Dermis blood vessel endothelial cell (primary cell): ENCODE measurements at places on chromosomes 5 and 9. TPM values are rescaled to one million over a fixed set of nuclear protein-coding genes. Genes with fewer than 3 reads are reported as not detected.

GRCh38 chr9:93532141-93532540 is 44.2 kb upstream of the PHF2 start:
- no peak for DNase-seq

DNA sequence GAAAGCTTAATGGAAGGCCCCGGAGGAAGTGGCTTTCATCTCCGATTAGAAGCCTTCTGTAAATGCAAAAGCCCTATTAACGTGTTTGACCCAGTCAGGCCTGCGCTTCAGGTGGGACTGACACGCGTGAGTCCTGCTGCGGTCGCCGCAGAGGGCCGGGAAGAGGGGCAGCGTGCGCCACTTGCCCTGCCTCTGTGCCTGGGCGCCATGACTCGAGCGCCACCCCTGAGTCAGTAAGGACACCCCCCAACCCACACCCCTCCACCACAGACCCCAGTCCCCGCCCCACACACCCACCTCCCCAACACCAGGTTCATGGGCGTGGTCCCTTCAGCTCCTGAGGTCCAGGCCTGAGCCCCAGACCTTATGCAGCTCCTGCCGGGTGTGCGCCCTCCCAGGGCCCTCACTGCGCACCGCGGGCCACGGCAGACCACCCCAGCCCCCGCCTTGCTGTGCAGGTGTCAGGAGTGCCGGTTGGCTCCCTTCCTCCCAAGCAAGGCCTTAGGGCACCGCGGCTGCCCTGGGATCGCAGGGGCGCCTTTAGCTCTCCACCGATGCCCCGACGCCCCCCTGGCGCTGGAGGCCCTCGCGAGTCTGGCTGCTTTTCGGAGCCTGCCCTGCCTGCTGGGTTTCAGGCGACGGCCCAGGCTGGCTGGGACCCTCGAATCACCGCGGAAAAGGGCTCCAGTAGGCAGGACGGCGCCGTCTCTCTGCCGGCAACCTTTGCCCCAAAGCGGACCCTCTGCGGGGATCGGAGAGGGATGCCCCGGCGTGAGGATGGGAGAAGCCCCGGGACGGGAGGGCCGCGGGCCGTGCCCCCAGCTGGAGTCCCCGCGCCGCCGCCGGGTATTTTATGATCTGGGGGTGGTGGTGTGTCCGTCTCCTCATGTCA is 625 bp upstream of the OLFM1 start:
- peak; percentile 2 for DNase-seq

SYNPO gene
- total RNA-seq, result 14.6 and 19.1 TPM in 2 replicates

GRCh38 chr5:22998362-22998761 is 145.2 kb upstream of the CDH12 start:
- DNase-seq, result no peak

NR5A1 gene
- total RNA-seq, result not detected in 2 replicates

DNA sequence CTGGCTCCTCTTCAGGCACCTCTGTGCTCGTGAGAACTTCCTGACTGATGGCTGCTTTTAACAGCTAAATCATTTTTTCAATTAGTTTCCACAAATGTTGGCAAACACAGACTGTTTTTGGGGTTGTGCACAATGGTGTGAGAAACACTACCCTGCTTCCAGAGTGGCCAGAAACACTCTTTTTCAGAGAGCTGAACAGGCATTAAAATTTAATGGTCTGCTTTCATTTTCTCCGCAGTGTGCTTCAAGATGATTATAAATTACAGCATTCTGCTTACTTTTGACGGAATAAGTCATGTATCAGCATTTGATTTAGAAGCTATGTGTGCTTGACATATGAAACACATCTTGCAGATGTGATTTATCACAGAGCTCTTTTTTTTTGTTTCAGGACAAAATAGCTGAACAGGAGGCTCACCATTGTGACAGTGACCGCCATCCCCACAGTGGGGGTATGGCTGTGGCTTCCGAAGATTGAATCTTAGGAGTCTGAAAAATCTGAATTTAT is 454.5 kb upstream of the ZNF608 start:
- DNase-seq, result no peak

GRCh38 chr5:2240118-2240904 is 357.6 kb upstream of the IRX4 start:
- DNase-seq, result no peak

DNA sequence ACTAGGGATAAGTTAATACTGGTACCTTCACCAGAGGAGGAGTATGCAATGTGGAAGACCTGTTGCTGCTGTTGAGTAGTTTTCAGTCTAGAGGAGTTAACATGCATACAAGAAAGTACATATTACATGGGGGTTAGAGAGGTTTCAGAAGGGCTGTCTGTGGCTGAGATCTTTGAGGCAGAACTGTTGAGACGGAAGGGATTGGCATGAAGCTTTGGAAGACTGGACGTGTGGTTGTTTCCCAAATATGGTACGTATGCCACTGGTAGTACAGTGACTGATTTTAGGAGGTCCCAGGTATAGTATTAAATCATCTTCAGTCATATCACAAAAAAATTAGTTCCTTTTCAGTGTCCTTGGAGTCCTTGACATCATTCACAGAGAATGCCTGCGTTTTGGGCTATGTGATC is 17.6 kb downstream of the TNFAIP8 start:
- no peak for DNase-seq

DNA sequence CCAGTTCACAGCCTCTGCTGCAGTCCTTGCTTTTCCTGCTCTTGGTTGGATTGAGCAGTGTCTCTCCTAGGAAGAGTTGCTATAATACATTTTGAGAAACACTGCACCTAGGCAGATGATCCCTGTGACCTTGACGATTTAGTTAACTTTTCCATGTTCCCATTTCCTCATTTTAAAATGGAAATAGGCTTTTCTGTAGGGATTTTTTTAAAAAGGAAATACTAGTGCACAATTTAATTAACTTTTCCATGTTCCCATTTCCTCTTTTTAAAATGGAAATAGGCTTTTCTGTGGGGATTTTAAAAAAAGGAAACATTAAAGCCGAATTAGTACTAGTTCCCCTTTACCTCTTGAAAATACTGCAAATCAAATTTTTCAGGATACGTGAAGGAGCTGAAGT is 4.7 kb downstream of the ATP6V0E1 start:
- no peak for DNase-seq

C5orf34 gene
- total RNA-seq, result 2.4 and 4.7 TPM in 2 replicates

DNA sequence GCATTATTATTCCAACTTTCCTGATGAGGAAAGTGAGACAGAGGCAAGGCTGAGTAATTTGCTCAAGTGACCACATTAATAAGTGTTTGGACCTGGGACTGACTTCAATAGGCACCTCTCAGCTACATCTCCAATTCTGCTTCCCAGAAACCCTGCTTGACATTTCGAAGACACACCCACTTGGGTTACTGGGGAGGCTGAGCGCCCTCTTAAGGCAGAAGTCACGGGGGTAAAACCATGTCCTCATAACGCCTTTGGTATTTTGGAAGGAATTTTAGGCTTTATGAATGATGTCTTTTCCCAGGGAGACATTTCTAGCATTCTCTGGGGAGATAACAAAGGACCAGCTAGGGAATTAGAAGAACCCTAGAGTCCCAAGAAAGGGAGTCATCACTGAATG is 53.3 kb downstream of the TRPC7 start:
- no peak for DNase-seq

GRCh38 chr5:97559827-97560598 is 377.0 kb upstream of the RIOK2 start:
- no peak for DNase-seq

GRCh38 chr5:16482891-16483290 is 17.3 kb upstream of the ZNF622 start:
- no peak for DNase-seq

KIF20A gene
- 18.9 and 109 TPM in 2 replicates for total RNA-seq

DNA sequence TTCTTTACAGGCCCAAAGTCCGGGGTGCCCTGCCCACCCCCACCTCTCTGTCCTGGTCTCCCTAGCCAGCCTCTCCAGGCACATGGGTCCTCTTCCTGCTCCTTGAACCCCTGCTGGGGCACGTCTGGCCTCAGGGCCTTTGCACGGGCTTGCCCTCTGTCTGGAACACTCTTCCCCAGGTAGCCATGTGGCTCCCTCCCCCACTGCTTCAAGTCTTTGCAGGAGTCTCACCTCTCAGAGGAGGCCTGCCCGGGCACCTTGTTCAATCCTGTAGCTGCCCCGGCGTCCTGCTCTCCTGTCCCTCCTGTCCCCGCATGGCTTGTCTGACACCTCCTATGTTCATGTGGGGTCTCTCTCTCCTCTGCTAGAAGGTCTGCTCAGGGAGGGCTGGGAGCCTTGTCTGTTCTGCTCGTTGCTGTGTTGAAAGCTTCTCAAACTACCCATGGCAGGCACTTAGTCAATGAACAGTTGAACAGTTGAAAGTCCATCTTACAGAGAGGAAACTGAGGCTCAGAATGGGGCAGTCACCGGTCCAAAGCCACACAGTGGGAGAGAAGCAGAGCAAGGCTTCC is 241.4 kb downstream of the PBX3 start:
- DNase-seq, result no peak

DNA sequence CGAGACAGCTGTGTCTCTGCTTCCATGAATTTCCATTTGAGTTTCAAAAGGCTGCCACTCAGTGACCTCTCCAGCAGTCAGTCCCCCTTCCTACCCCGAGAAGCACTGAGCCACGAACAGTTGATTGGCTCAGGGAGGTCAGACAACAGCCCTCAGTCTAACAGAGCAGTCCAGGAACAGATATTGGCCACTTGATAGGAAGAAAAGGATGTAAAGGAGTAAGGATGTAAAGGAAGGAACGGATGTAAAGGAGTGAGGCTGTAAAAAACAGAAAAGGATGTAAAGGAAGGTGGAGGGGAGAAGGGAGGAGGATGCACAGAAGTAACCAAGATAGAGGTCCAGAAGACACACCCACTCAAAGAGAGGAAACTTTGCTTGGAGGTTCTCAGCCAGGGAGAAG is 3.2 kb upstream of the NR4A3 start:
- DNase-seq, result no peak

- DNase-seq, result no peak
Observed at GRCh38 chr5:160500786-160501779, 79.4 kb downstream of the PTTG1 start.

DNA sequence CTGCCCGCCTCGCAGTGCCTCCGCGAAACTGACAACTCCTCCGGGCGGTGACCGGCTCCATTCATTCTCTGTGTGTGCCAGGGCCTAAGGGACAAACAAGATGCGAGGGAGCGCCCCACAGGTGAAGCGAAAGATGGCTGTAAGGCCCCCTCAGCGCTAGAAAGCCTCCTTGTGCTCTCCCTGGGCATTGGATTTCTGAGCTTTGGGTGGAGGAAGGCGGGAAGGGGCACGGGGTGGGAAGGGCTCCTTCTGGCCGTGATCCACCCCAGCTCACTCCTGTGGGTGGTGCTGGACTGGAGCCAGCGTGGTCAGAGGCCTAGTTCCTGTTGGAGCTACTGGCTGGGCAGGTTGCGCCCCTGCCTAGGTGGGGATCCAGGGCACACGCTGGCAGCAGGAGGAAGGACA is 943 bp downstream of the GALNT12 start:
- no peak for DNase-seq

- DNase-seq, result no peak
Observed at GRCh38 chr5:6393596-6394194, 15.3 kb upstream of the MED10 start.

GRCh38 chr5:72115296-72115695 is 8.0 kb downstream of the MAP1B start:
- no peak for DNase-seq

C9orf50 gene
- total RNA-seq, result not detected in 2 replicates

PPP6C gene
- 16.7 and 28.8 TPM in 2 replicates for total RNA-seq

DNA sequence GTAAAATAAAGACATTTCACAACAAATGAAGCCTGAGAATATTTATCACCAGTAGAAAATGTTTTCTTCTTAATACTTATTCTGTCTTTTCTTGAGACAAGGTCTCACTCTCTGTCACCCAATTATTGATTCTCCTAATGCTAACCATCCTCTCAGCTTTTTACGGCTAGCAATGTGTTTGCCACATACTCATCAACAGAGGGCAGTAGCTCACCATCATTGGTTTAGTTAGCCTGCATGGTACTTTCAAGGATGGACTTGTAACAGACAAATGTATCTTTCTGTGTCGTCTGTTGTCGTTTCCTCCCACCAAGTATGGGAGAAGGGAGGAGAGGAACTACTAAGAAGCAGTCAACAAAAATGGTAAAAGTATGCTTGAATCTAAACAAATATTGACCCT is 5.9 kb upstream of the ACO1 start:
- DNase-seq, result peak; percentile 85

DNA sequence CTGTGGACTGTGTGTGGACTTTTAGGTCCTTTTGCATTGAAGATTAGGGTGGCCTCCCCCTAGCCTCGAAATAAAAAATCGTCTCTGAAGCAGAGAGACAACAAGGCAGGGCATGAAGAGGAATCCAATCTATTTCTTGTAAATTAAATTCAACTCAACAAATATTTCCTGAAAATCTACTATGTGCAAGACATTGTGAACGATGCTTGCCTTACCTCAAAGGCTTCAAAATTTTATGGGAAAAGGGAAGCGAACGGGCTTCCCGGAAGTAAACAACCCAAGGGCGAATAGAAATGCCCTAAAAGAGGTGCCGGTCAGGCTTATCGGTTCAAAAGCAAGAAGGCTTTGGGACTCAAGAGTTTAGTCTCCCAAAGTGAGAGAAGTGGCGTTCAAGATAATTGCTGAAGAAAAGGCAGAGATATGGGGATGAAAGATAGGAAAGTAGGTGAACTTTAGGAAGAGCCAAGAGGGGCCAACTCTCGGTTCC is 525 bp downstream of the KIF24 start:
- no peak for DNase-seq

DNA sequence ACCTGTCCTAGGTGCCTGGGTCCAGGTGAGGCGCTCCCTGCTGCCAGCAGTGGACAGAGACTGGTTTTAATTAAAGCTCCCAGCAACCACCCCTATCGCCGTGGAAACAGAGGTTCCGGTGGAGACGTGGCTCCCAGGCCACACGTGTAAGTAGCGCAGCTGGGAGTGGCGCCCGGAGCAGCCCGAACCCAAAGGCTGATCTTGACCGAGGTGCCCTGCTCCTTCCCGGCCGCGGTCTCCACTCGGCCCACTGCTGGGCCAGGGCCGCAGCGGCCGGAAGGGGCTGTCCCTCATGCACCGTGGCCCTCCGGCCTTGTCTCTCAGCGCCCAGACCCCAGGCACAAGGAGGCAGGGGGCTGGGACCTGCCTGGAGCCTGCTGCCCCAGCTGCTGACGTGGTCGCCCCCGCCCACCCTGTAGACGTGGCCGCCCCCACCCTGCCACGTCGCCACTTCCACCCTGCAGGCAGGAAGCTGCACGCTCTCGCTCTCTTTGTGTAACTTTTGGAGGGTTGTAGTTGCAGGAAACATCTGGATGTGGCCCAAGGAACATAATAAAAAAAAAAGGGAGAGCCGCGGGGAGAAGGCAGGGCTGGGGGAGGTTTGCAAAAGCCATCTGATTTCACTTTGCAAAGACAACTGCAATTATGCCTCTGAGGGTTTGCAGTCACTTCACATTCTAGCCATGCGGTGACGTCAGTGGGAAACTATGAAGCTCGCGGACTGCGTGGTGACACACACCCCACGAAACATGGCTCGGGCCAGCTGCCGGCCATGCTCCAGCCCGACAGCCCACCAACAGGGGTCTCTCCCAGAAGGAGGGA is 129.9 kb downstream of the RXRA start:
- peak; percentile 97 for DNase-seq

BARHL1 gene
- not detected in 2 replicates for total RNA-seq

- no peak for DNase-seq
Observed at GRCh38 chr9:106529616-106530015, 333.4 kb upstream of the ZNF462 start.

GARNL3 gene
- total RNA-seq, result 2.4 and 3.4 TPM in 2 replicates

- DNase-seq, result peak; percentile 77
Observed at GRCh38 chr9:136629879-136630661, 32.6 kb upstream of the EGFL7 start.

- DNase-seq, result no peak
Observed at GRCh38 chr9:28289746-28290145, 716.5 kb upstream of the C9orf72 start.

GRCh38 chr5:114192108-114192507 is 169.8 kb upstream of the KCNN2 start:
- DNase-seq, result no peak

- DNase-seq, result no peak
Observed at GRCh38 chr5:55218967-55219366, 8.1 kb downstream of the MCIDAS start.

LCN9 gene
- not detected in 2 replicates for total RNA-seq
